H4 (cell line): ENCODE measurements at places on chromosomes 16 and 17. TPM values are rescaled to one million over a fixed set of nuclear protein-coding genes. Genes with fewer than 3 reads are reported as not detected.

Gene LRRC37A3
- 5.9 and 11.4 TPM in 2 replicates for total RNA-seq

Gene MGAT5B
- 5.3 and 6.8 TPM in 2 replicates for total RNA-seq

Gene CDH5
- not detected in 2 replicates for total RNA-seq

Gene CDK5R1
- total RNA-seq: 2.5 and 3.2 TPM in 2 replicates

Gene PRKCA
- 10.1 and 12.7 TPM in 2 replicates for total RNA-seq

Gene HAS3
- total RNA-seq: 0.45 TPM in 1 of 2 replicates, not detected in the other

Gene CBX8
- 7.0 and 14.6 TPM in 2 replicates for total RNA-seq

Gene BRCA1
- 16.7 and 28.4 TPM in 2 replicates for total RNA-seq

DNA sequence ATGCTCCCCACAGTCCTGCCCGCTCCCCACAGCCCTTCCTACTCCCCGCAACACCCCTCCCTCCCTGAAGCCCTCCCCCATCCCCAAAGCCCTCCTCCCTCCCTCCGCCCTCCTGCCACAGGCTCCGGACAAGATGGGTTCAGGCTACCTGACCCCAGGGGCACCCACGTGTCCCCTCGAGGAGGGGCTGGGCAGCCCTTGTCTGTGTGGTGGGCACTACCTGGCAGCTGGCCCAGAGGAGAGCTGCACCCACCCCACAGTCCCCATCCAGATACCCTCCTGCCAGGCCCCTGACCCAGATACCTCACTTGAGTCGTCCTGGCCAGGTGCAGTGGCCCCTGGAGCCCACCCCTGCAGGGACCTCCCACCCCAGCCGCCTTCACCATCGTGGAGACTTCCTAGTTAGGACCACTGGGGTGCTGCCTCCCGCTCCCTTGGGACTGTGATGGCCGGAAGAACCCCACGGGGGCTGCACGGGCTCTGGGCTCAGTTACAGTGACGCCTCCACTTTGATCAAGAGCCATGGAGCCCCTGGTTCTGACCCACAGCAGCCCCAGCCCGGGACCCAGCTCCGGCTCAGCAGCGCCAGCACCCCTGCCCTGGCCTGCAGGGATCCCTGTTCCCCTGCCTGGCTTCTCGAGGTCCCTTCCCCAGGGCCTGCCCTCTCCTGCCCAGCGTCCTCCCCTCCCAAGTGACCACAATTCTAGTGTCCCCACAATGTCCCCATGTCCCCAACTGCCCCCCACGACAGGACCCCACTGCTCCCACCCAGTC is 806 bp downstream of the PERCC1 start:
- no peak for DNase-seq

DNA sequence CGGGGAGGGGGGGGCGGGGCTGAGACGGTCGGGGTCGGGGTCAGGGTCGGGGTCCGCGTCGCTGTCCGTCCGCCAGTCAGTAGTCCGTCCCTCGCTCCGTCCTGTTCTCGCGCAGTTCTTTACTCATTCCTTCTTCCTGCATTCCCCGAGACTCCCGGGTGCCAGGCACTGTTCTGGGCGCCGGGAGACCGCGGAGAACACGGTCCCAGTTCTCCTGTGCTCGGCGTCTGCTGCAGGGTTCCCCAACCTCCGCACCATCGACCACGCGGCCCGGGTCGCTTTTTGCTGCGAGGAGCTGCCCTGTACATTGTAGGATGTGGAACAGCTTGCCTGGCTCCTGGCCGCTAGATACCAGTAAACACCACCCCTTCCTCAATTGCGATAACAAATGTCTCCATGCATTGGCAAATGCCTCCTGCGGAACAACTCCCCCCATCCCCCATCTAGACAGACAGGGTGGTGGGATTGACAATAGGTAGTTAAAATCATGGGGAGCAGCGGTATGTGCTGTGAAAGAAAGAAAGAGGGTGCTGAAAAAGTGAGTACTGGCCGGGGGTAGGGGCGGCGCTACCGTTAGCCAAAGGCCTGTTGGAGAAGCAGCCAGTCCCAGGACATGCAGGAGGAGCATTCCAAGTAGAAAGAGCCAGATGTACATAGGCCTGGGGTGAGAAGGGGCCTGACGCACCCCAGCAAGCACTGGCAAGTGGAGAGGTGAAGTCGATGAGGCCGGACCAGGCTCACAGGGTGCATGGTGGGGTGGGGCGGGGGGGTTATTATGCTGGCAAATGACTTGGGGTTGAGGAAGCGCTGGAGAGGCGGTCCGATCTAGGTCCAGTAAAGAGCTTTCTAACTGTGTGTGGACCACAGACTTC is 631 bp downstream of the TRAF7 start:
- no peak for DNase-seq

DNA sequence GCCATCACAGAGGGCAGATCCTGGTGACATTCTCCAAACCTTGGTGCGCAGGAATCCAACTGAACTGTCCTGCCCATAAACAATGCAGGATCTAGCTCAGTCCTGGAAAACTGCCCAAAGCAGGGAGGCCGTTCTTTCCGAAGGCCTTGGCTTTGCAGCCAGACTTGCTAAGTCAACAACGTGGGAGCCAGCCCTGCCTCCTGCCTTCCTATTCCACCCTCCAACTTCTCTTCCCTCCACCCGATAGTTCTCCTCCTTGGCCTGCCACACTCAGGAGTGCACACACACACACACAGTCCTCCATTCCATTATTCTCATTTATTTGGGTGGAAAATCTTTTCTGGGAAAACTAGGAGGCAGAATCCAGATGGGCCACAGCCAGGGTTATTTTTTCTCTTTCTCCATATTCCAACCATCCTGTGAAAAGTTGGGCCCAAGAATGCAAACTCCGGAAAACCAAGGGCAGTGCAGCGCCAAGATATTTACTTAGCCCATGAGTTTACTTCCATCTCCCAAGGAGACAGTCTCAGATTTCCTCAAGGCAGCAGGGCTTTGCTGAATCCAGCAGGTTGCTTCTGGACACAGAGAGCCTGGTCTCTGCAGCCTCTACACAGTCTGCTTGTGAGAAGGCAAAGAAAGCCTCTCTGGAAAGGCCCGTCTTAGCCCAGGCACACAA is 15.8 kb downstream of the COPRS start:
- DNase-seq: no peak

GRCh38 chr17:29874931-29875596 is 55.0 kb downstream of the SSH2 start:
- no peak for DNase-seq

- DNase-seq: no peak
These were observed 37.8 kb downstream of the NQO1 start for GRCh38 chr16:69688589-69688988.

DNA sequence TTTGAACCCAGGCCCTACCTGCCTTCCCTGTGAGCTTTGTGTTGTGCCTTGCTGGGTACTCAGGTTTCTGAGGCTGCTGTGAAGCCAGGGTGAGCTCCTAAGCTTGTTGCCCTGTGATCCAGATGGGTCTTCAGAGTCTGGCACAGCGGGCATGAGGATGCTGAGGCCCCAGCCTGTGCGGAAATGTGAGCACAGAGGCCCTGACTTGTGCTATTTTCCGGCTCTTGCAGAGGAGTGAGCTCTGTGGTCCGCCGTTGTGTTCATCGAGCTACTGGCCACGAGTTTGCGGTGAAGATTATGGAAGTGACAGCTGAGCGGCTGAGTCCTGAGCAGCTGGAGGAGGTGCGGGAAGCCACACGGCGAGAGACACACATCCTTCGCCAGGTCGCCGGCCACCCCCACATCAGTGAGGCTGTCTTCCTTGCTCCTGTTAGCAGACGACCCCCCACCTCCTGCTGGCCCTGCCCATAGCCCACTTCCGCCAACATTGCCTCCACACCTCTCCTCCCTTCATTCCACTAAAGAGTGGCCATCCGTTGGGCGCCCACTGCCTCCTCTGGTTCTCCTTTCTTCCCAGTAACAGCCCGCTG is 2.7 kb downstream of the PHKG2 start:
- DNase-seq: no peak

DNA sequence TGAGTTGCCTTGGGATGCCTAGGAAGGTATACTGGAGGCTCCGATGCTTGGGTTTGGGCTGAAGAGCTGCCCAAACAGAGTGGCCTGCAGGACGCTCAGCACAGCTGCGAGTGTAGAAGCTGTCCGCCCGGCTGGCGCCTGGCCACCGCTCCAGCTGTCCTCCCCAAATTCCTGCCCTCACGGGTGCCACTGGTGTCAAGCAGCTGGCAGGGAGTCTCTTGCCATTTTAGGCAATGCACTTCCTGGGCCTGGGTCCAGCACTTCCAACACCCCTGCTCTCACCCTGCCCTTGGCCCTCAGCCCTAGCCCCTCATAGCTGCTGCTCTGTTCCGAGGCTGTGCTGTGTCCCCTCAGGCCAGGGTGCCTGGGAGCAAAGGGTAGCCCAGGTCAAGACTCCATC is 5.2 kb upstream of the PKMYT1 start:
- no peak for DNase-seq

DNA sequence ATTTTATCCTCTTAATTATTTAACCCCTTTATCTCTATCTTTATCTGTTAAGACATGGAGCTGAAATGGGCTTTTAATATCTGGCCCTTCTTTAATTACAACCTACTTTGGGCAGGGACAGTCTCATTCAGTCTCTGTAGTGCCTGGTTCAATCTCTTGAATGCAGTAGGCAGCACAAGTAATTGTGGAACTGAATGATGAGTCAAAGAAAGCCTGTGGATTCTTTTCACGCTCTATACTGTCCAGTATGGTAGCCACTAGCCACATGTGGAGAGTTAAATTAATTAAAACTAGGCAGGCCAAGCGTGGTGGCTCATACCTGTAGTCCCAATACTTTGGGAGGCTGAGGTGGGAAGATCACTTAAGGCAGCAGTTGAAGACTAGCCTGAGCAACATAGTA is 9.3 kb downstream of the BPTF start:
- DNase-seq: no peak

- no peak for DNase-seq
These were observed 28.7 kb upstream of the DNAI2 start for GRCh38 chr17:74245145-74245831.

DNA sequence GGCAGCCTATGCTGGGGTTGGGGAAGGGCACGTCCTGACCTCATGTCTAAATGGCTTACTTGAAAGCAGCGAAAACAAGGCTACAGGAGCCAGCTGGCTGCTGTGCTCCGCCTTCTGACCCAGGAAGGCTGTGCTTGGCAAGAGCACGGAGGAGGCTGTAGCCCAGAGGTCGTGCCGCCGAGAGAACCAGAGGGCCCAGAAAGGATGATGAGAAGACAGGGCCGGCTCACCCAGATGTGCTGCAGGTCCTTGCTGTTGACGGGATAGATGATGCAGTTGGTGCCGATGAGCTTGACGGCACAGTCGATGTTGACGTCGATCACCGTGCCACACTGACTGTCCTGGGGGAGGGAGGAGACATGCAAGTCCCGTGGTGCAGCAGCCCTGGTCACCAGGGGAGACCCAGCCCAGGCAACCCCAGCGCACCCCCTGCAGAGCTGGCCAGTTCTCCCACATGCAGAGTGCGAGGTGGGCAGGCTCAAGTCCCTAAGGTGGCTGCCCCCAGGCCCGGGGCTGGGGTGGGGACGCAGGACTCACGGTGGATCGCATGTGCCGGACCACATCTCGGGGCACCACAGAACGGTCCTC is 20.7 kb downstream of the SPHK1 start:
- no peak for DNase-seq

- peak; percentile 29 for DNase-seq
These were observed 22.4 kb downstream of the MIS12 start for GRCh38 chr17:5508810-5509209.

DNA sequence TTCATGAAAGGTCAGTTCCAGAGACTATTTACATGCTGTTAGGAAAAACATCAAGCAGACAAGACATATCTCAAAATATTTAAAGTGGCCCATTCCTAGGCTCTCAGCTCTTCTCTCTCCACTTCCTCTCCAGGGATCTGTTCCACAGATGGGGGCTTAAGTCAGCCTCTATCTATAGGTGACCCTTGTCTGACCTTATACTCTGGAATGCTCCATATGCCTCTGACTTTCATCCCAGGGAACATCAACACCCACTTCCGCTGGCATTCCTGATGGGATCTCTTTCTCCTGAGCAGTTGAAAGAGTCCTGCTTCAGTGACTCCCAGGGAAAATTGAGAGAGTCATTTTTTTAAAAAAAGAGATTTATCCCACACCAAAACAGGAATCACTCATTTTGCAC is 11.5 kb upstream of the WIPI1 start:
- no peak for DNase-seq

DNA sequence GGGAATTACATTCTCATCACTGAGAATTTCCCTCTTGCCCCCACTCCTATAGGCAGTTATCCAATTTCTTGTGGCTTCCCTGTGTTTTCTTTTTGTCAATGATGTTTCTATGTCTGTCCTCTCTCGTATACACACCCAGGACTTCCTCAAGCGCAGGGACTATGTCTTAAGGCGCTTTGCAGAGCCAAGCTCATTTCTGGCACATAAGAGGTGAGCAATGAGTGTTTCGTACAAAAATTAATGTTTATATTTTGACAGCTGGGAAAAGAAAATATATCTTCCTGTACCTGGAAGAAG is 947 bp downstream of the DDX42 start:
- no peak for DNase-seq

GRCh38 chr17:76381633-76382350 is 2.6 kb upstream of the SPHK1 start:
- no peak for DNase-seq

- DNase-seq: no peak
These were observed 206.7 kb downstream of the CDH13 start for GRCh38 chr16:82833378-82833993.

DNA sequence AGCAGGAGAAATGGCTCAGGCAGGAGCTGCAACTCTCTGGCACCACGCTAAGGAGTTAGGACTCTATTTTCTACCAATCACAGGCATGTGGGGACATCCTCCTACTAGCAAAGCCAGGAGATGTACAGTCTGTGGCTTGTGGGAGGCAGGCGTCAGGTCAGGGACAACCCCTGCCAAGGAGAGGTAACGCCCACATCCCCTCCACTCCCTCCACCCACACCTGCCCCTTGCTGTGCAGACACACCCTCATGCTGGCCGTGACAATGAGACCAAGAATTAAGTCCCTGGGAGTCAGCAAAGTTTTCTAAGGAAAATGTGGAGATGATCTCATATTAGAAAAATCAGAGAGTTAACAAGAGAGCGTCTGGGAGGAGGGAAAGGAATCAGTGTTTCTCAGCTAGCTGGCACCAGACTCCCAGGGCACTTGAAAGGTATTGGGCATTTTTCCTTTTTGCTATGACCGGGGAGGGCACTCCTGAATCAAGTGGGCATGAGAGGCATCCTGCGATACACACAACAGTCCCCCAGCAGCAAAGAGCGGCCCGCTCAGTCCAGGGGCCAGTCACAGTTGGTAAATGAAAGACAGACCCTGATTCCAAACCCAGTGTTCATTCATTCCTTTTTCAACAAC is 87.3 kb upstream of the RPL38 start:
- peak; percentile 37 for DNase-seq

- DNase-seq: no peak
These were observed 150.0 kb upstream of the RBFOX1 start for GRCh38 chr16:7182510-7183109.
